Uterus (tissue), 4 donors: ENCODE measurements at places on chromosomes 5 and 9.

GRCh38 chr5:2602451-2603271 is 148.8 kb downstream of the IRX2 start:
- no peak for DNase-seq

- no peak for DNase-seq
Measured at GRCh38 chr5:103510851-103511553, 51.6 kb downstream of the NUDT12 start.

GRCh38 chr5:178115136-178115813 is 1.9 kb downstream of the N4BP3 start:
- DNase-seq = no peak

DNA sequence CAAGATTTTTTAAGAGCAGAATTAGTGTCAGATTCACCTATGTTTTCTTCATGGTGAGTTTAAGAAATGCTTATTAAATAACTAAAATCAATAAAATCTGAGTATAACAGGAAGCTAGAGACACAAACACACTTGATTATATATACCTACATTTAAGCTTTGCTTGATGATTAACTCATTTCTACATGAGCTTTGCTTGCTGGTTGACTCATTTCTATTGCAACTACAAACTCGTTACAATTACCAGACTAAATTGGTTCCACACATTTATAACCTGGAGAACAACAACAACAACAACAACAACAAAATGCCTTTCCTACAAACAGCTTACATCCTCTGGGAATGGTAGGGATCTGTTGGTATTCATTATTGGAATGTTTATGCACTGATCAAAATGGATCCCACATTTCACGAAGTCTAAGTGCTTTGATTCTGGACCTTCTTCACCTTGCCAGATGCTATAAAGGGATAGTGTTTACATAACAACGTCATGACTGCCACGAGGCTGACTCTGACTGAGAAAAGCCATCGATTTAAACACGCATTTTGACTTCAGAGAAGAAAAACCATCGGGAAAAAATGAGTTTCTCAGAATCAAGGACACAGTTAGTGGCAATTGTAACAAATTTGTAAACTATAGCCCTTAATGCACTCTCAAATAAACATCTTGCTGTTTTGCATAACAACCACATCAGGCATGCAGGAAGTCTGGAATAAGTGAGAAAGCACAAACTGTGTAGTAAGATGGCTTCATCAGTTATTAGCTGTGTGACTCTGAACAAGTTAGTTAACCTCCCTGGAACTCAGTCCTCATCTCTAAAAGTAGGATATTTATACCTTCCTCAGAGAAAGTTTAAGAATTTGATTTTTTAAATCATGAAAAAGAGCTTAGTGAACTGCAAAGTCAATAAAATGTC is 49.8 kb downstream of the RASEF start:
- DNase-seq = no peak

DNA sequence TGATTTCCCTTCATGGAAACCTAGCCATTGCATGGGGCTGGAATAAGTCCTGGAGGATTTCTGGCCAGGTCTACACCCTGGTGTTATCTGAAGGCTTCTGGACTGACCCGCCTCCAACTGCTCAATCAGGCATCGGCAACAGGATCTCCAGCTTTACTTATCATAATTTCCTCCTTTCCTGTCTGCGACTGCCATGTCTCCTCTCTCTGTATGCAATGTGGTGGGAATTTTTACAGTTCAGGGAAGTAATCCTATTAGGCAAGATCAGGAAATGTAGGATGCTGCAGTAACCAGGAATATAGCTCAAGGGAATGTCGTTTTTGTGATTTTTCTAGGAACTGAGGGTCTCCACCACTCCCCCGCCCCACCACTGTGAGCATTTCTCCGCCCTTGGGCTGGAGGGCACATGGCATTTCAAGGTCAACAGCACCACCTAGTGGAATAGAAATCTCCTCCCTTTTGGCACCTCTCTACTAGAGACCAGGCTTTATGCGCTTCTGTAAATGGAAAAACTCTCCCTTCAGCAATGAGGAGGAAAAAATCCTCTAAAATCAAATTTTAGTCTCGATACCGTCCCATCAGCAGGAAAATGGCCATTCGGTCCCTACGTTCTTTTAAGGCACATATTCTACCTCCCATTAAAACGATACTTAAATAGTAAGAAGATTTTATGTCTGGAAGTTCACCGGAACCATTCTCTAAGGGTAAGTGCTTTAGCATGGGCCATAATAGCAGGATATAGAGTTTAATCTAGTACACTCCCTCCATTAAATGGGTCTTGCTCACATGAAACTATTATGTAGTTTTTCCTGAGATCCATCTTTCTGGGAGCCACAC is 93.0 kb downstream of the YTHDC2 start:
- DNase-seq = peak; percentile 27
